ENCODE measurements at places on chromosomes 5 and 9.

GRCh38 chr5:157978061-157978460, 119.1 kb upstream of the CLINT1 start:
- DNase-seq, result no peak

DNA sequence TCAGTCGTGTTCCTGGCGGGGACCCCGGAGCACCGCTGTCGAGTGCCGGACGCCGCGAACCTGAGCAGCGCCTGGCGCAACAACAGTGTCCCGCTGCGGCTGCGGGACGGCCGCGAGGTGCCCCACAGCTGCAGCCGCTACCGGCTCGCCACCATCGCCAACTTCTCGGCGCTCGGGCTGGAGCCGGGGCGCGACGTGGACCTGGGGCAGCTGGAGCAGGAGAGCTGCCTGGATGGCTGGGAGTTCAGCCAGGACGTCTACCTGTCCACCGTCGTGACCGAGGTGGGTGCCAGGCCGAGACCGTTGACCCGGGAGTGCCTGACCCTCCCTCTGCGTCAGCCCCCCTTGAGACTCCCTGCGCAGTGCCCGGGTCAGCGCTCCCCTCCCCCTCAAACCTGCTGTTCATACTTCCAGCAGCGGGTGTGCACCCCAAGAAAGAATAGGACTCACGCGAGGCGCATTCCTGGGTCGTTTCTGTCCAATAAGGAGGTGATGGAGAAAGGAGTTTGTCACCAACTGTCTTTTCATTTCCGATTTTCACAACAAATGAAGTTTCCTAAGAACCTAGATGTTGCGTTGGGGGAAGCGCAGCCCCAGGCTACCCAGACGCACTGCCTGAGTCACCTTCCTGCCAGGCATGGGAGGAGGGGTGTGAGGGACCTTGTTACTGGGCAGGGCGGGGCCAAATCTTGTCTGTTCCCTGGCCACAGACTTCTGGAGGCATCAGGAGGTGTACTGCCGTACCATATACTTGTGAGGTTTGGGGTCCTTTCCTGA, 722 bp downstream of the SLC22A4 start:
- DNase-seq, result peak; percentile 72

- DNase-seq, result peak; percentile 52
Observed at GRCh38 chr9:75185585-75186170, 97.4 kb downstream of the OSTF1 start.

- no peak for DNase-seq
Observed at GRCh38 chr5:164481270-164481669, 975.9 kb downstream of the MAT2B start.

DNA sequence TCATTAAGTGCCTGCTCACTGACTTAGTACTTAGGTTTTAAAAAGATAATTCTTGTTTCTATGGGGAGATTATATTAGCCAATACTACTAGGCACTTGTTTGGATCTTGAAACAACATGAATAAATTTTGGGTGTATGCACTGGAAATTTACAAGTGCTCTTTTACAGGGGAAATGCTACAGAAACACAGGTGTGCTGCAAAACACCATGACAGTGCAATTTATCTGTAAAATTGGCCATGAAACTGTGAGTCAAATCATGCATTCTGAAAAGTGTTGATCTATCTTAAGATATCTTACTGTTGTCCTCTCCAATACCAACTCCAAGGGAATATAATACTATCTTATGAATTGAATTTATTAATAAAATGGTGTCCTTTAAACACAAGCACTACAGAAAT, 12.1 kb upstream of the PCDHB1 start:
- no peak for DNase-seq

GRCh38 chr5:96839071-96839592, 31.4 kb upstream of the ERAP1 start:
- no peak for DNase-seq

DNA sequence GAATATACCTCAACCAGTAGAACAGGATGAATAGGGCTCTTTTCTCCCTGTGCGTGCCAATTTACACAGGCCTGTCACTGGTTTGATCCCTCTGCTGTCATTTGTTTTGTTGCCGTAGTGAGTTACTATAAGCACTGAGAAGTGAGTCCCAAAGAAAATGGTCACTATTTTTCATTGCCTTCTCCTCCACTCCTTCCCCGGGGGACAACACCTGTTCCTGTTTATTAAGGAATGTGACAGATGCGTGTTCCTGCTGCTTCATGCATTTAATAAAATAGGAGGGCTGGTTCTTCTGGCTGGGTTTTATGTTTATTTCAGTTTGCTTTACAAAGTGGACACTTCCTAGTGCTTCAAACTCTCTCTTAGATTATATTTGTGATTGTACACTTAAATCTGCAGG, 6.4 kb downstream of the THBS4 start:
- DNase-seq, result no peak

- DNase-seq, result no peak
Observed at GRCh38 chr5:147554261-147554817, 44.5 kb upstream of the DPYSL3 start.

- no peak for DNase-seq
Observed at GRCh38 chr5:92429646-92430045, 1046.5 kb upstream of the ARRDC3 start.

GRCh38 chr9:97773091-97773490, 76.0 kb upstream of the XPA start:
- DNase-seq, result no peak

GRCh38 chr9:974031-974995, 2.1 kb upstream of the DMRT3 start:
- DNase-seq, result no peak

DNA sequence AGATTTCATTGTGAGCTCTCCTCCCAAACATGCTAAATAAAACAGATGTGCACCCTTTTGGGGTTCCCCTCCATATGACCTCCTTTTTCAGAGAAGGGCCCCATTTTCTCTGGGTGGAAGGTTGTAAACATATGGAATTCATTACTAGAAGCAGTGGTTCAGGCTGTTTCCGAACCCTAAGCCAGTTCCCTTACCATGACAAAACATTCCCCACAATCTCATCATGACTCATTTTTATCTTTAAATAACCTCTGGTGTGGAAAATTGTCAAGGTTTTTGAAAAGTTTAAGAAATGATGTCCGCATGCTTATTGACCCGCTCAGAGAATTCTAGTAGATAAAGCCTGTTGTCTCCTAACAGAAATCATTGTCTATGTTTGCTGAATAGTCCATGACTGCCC, 127.3 kb upstream of the PIK3R1 start:
- DNase-seq, result no peak

GRCh38 chr5:38554861-38555260, 1.6 kb downstream of the LIFR start:
- no peak for DNase-seq

GRCh38 chr5:143243103-143243502, 160.4 kb downstream of the NR3C1 start:
- no peak for DNase-seq

- DNase-seq, result no peak
Observed at GRCh38 chr5:6360323-6361072, 17.8 kb downstream of the MED10 start.

DNA sequence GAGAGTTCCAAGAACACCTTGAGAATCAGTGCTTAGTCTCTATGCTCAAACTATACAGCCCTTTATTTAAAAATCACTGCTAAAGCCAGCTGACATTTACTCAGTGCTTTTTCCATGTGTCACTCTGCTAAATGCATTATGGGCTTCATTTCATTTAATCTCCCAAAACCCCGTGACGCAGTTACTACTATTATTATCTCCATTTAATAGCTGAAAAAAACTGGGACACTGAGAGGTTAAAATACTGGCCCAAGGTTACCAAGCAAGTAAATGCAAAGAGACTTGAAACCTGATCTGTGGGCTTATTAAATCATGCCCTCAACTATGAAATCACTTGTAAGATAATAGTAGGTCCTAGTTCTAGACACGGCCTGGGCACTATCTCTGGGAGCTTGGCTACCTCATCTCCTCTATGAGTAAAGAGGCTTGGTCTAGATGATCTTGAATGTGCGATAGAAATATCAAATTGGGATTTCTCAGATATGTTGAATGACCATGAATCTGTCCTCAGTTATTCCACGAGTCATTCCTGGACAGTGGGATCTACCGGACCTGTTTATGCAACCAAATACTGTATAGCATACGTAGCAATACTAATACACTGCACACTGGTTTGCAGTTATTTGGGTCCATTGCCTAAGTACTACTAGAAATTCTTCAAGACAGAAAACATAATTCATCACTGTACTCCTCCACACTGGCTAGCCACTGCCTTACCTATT, 32.3 kb downstream of the MARCHF11 start:
- DNase-seq, result no peak

- DNase-seq, result no peak
Observed at GRCh38 chr5:137718611-137719010, 17.3 kb downstream of the KLHL3 start.

- no peak for DNase-seq
Observed at GRCh38 chr9:14275331-14275730, 38.6 kb downstream of the NFIB start.

DNA sequence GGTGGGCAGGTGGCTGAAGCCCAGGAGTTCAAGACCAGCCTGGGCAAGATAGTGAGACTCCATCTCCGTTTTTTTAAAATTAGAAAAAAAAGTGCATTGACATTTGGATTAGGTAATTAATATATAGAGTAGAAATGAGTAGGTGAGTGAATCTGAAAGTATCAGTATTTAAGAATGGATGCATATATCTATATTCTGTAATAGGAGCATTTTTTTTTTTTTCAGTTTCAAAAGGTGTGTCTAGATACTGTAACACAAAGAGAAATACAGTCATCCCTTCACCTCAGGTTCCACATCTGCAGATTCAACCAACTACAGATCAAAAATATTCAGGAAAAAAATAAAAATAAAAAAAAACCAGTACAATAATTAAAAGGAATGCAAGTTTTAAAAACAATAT, 50.8 kb downstream of the RBM27 start:
- no peak for DNase-seq

GRCh38 chr9:71130521-71130920, 9.1 kb upstream of the TRPM3 start:
- no peak for DNase-seq

DNA sequence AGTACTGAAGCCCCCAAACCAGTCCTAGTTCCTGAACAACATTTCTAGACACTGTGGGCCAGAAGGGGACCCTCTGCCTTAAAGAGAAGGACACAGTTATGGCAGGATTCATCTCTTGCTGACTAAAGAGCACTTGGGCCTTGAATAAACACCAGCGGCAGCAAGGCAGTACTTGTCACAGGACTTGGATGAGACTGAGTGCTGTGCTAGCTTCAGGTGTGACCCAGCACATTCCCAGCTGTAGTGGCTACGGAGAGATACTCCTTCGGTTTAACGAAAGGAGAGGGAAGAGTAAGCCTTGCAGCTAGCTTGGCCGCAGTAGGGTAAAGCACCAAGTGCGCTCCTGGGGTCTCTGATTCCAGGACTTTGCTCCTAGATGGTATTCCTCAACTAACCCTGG, 10.9 kb upstream of the STX17 start:
- DNase-seq, result no peak

- DNase-seq, result peak; percentile 63
Observed at GRCh38 chr9:105405514-105406131, 42.2 kb upstream of the FSD1L start.

- DNase-seq, result no peak
Observed at GRCh38 chr5:65197531-65198455, 283.9 kb downstream of the ADAMTS6 start.

DNA sequence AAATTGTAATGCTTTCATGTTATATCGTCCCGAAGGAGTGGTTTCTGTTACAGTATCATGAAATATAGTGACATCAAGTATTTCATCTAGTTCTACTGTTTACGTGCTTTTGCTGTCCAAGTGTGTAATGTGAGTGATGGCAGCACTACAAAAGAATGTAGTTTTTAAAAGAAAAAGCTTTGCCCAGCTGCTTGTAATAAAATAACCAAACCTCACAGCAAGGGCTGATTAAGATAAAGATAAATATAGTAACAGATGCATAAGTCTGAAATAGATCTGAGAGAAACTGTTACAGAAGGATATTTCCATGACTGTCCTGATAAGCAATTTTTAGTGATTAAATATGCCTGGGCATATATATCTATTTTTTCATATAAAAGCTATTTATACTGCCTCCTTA, 106.4 kb downstream of the AUH start:
- DNase-seq, result no peak

DNA sequence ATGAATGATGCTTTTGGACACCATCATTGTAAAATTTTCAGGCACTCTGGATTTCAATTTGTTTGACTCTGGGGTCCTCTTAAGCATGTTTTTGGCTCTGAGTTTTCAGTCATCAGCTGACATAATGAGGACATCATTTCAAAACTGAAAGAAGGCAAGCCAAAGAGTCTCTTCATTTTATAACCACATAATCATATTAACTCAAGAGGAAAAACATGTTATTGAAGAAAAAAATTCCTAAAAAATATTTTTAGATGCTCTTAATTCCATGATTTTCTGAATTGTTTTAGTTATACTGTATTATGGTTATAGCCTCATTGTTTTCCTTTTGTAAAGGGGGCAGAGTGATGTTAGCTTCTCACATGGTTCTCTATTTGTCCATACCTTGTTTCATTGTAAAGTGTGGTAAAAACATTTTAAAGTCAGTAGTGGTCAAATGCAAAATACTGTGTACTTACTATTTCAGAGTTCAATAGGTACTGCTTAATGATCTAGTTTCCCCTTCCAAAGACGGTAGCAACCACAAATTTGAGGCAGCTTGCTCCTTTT, 472.1 kb downstream of the DMRT2 start:
- no peak for DNase-seq

DNA sequence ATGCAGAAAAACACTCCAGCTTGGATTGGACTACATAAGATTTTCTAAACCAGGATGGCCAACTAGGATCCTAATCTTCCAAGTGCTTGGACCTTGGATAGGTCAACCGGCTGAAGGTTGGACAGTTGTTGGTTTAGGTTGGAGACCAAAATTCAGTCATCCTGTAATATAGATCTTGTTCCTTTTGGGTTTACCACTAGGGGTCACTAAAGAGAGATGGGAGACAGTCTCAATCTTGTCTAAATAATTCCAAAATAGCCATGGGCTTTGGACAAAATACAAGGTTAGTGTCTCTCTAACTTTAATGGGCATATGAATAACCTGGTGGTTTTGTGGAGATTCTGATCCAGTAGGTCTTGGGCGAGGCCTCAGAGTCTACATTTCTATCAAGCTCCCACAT, 148.7 kb upstream of the ERCC6L2 start:
- DNase-seq, result peak; percentile 17

GRCh38 chr5:39716532-39717028, 291.8 kb upstream of the DAB2 start:
- DNase-seq, result peak; percentile 22

DNA sequence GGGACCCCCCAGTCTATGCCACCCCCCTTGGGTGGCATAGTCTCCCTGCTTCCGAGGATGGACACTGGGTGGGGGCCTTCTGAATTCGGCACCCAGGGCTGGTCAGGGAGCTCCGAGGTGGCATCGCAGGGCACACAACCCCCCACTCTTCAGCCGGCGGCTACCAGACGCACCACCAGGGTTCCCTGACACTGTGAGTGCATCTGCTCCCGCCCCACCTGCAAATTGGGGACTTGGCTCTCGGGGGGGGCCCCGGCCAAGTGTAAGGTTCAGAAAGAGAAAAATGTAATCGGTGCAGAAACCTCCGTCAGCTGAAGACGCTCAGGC, 12.7 kb upstream of the QSOX2 start:
- DNase-seq, result no peak

Measured in CD4-positive, alpha-beta T cell treated with Interleukin-15 for 4 hours (primary cell).